ENCODE measurements at places on chromosomes 12 and 14. TPM values are rescaled to one million over a fixed set of nuclear protein-coding genes. Genes with fewer than 3 reads are reported as not detected.
A peak's percentile ranks its signal among the peaks of the same experiment; 100 is the strongest.

DNA sequence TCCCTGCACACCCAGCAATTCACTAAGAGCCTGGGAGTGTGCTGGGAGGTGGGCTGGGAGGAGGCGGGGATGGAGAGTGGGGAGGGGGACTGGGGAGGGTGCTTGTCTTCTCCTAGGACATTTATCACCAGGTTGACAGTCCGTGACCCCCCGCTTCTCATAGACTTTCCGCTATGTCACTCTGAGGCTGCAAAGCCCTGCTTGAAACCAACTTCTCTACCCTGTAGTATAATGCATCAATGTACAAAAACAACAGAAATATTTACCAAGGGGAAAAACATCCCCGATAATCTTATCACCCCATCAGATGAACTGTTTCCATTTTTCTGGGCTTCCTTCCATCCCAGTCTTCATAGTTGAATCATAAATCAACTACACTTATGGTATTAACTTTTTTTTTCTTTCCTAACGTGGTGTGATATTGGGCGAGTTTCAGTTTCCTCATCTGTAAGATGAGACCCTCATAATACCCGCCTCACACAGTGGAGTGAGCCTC lies 28.6 kb upstream of the BATF start:
- no peak for DNase-seq

- DNase-seq, result no peak
Observed at GRCh38 chr12:14795028-14795448, 8.2 kb downstream of the WBP11 start.

DNA sequence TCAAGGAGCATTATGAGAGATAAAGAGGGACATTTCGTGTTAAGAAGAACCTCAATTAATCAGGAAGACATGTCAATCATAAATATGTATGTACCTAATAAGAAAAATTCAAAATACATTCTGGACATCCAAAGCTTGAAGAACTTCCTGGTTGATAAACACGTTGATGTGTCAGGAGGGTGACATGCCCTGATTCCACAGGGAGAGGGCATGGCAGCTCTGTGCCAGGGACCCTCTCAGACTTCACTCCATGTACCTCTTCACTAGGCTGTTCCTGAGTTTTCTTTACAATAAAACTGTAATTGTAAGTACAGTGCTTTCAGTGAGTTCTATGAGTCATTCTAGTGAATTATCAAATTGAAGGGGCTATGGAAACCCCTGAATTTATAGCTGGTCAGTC lies 163.5 kb downstream of the CFAP54 start:
- DNase-seq, result no peak

DNA sequence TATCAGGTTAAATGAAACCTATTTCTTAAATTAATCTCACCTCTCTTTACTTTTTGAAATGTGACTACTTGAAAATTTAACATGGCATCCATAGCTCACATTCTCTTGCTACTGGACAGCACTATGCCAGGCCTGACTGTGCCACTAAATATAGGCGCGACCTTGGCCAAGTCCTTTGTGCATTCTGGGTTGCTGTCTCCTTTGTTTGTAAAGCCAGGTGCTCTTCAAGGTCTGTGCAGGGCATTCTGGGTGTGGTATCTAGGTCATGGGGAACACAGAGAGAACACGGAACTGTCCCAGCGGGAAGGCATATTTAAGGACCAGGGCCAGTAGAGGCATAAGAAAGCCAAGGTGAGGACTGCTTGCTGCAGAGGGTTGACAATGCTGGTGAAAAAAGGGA lies 121.2 kb downstream of the ZNF664 start:
- DNase-seq, result no peak

- DNase-seq, result peak; percentile 87
Observed at GRCh38 chr14:76456891-76457586, 81.1 kb downstream of the ESRRB start.

The CABP1 gene
- total RNA-seq, result 1.7 TPM

The WNT5B gene
- total RNA-seq, result 51.8 TPM

- DNase-seq, result peak; percentile 84
Observed at GRCh38 chr12:98741556-98742265, 96.6 kb downstream of the APAF1 start.

The CCDC184 gene
- 5.1 TPM for total RNA-seq

DNA sequence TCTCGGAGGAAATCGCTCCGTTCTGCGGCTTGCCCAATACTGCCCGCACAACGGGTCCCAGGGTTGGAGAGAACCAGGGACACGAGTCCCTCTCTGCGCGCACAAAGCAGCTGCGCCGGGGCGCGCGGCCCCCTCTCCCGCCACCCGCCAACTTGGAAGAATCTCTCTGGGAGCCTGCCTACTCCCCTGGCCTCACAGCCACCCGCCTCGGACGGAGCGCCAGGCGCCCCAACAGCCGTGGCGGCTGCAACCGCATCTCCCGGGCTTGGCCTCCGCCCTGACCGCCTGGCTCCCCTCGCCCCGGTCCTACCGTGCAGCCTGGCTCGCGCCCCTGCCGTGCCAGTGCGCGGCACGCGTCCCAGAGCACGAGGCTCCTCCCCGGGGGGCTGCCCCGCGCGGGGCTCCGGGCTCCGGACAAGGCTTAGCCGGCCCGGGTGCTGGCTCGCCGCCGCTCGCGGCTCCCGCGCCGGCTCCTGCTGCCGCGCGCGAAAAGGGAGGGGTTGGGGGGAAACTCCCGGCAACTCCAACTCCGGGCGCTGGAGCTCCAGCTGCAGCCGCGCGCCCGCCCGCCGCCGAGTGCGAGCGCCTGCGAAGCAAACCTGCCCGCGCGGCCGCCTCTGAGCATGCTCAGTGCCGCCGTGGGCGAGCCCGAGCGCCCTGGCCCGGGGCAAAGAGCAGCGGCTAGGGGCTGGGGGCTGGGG lies at the start of gene STXBP6:
Gene STXBP6, minus strand, starts transcription at position 580 of the 701 bp plus-strand sequence. CDS start 75,329 bp downstream, outside the sequence.
- peak; percentile 45 for DNase-seq

DNA sequence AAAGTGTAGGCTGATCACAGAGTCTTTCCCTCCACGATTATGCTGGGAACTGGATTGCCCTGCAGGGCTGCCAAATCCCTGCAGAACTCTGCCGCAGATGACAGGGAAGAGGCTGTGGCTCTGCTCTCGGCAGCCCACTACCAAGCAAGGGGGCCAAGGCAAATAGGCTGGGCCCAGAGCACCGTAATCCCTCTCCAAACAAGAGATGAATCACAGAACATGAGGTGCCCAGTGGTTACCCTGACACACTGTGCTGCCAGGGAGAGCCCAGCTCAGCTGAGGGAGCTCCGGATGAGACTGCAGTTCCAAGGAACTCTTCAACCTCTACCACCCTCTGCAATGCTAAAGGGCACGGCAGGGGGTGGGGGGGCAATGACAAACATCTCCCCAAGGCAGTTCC lies 33.9 kb downstream of the STON2 start:
- DNase-seq, result no peak

The IFNG-AS1 gene
- total RNA-seq, result not detected

GRCh38 chr14:74963178-74963704 lies 7.8 kb upstream of the PGF start:
- peak; percentile 49 for DNase-seq

DNA sequence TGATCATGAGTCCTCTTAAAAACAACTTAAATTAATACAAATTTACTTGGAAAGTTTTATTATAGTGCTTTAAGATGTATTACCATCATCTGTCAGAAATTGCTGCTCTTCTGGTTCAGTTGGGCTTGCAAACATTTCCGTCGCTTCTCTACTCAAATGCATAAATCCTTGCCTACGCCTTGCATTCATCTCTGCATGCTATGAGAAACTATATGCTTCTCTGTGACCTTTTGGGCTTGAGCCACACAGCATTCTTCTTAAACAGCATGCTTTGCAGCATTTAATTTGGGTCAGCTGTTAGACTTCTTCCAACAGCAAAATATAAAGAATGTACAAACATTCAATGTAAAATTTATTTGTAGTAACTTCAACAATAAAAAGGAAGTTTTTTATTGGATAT lies 305.7 kb upstream of the FLRT2 start:
- DNase-seq, result no peak

DNA sequence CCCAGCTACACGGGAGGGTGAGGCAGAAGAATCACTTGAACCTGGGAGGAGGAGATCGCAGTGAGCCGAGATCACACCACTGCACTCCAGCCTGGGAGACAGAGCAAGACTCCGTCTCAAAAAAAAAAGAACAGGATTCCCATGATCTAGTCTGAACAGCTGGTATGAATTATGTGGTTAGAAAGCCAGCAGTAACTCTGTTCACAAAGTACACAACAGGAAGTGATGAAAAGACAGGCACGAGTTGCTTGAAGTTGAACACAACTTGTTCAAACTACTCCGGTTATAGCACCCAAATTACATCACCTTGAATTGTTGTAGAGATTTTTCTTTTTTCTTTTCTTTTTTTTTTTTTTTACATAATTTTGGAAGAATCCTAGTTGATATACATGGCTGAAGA lies 238.8 kb upstream of the RGS6 start:
- DNase-seq, result peak; percentile 17

GRCh38 chr14:85934886-85935254 lies 404.9 kb downstream of the FLRT2 start:
- no peak for DNase-seq

GRCh38 chr12:132497514-132498405 lies 7.8 kb downstream of the FBRSL1 start:
- no peak for DNase-seq

The MYO1H gene
- total RNA-seq, result not detected

DNA sequence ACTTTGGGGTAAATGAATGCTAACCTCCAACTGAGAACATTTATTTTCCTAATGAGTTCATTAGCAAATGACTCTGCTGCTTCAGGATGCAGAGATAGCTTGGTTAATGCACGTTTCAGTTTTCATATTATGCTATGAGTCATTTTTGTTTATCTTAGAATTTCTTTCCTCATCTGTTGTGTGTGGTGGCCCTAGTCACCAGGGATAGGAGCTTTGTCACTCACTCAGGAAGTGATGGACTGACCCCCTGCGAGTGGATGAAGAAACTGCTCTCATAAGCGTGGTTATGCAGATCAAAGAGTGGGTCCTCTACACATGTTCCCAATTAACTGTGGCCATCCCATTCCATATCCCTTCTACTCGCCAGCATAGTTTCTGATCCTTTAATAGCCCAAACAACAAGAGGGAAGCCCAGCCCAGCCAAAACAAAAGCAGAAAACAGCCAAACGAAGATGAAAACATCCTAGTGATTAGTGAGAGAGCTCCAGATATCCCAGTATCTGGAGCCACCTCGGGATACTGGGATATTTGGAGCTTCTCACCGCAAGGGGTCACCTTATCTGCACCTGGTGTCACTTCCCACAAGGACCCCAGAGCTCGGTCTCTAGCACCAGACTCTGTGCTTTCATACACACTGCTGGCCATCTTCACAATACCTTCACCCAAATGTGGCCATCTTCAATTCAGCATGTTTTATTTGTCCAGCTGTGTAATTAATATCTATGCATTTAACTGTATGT lies 8.6 kb downstream of the TC2N start:
- peak; percentile 36 for DNase-seq

GRCh38 chr14:100401031-100401692 lies 78.0 kb downstream of the SLC25A47 start:
- DNase-seq, result no peak

The CIROP gene
- total RNA-seq, result not detected

The B3GNT4 gene
- total RNA-seq, result 0.26 TPM

GRCh38 chr14:33711811-33712216 lies 239.1 kb downstream of the EGLN3 start:
- DNase-seq, result no peak

DNA sequence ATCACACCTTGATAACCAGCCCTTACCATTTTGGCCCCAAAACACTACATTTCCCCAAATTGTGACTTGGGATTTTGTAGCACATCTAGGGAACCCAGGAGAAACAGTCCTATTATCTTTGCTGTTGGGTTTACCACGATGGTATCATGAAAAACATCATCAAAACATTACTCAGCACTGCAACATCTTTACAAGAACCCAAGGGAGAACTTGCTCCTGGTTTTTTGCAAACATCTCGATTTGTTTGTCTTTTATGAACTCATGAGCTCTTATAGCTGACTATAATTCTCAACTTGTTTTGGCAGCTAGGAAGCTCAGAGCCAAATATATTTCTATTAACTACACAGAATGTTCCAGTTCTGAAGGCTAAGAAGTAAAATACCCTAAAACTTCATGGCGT lies 65.7 kb downstream of the TBX5 start:
- DNase-seq, result no peak

The APEX1 gene
- total RNA-seq, result 235 TPM

The KRT77 gene
- total RNA-seq, result not detected

DNA sequence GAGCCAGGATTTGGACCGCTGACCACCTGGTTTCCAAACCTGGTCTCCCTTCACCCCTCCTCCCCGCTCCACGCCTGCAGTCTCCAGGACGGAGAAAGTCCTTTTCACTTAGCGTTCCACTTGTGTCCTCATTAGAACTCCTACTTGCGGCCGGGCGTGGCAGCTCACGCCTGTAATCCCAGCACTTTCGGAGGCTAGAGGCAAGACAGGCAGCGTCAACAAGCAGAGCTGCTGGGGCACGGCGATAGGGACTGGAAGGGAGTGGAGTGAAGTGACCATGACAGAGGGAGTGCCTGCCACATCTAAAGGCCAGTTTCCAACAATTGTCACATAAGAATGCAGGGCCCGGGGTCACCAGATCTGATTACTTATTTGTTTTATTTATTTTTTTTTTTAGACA lies 132.5 kb upstream of the NCOR2 start:
- no peak for DNase-seq

GRCh38 chr14:89524990-89525667 lies 108.1 kb upstream of the FOXN3 start:
- no peak for DNase-seq

GRCh38 chr14:93331002-93331727 lies 1.7 kb downstream of the BTBD7 start:
- no peak for DNase-seq

DNA sequence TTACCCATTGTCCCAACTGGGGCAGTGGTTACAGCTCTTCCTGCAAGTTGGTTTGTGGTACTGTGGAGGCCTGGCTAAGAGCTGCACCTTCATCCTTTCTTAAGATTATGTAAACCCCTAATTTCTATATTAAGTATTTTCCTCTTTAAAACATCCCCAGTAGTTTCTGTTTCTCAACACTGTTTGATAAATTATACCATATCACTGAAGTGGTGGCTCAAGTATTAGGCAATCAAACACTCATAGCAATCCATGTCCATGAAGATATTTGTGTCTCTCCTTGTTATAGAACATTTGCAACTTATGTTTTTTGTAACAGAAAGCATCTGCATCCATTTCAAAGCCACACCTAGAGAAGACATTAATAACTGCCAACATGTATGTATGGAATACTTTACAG lies 31.8 kb downstream of the ATXN3 start:
- DNase-seq, result no peak

DNA sequence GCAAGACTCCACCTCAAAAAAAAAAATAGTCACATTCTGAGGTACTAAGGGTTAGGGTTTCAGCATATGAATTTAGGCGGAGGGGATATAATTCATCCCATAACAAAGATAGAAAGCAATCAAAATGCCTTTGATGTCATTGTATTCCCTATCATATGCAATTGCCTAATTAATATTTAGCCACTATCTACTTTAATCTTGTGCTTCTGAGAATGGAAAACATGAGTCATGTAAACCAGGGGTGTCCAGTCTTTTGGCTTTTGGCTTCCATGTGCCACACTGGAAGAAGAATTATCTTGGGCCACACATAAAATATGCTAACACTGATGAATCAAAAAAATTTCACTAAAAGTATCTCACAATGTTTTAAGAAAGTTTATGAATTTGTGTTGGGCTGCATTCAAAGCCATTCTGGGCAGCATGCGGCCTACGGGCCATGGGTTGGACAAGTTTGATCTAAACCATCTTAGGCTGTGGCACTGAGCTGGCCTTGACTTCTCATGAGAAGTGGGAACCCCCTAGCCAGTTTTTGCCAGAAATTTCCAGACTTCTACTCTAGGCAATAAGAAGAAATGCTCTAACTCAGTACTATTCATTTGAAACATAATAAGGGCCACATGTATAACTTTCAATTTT lies 219.8 kb downstream of the PTPRO start:
- DNase-seq, result no peak
